SW 1271 (cell line): ENCODE measurements at places on chromosomes 5 and 9.

- no peak for DNase-seq
Measured at GRCh38 chr9:32647671-32648070, 12.2 kb upstream of the TAF1L start.

DNA sequence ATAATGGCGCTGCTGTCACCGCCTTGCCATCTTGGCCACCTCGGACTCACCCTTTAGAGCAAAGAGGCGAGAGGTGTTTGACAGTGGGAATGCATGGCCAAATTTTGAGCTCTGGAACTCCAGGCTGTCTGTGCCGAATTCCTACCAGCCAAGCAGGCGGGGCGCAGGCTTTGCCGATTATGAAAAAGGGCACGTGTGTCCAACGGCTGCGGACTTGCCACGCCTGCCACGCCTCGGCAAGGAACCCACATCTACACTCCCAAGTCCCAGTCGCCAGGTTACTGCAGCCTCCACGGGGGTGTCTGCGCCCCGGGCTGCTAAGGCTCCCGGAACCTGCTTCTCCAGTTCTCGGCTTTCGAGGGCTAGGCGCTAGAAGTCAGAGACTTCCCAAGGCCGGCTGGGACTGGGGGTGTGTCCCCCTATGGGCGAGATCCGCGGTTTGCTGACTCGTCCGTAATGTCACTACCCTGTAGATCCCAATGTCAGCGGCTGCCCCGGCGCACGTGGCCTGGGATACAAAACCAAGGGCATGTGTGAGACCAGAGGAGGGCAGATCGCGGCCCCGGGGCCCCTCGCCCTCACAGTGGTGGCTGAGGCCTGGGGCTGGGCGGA, 2.8 kb downstream of the NPR3 start:
- DNase-seq = no peak

DNA sequence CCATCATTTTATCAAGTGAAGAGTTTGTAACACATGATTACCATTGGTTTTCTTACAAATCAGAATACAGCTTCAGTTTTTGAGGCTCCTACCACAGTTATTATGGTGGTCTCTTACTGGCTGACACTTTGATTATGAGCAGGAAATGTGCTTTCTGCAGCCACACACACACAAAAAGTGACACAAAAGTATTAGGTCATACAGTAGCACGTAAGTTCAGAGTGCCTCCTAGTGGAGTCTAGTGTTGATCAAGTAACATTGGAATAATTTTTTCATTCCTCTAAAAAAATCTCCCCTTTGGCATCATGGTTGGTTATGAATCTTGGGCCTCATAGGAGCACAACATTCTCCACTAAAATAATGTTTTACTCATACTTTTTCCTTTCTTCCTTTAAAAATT, 37.6 kb downstream of the PAM start:
- no peak for DNase-seq

- DNase-seq = no peak
Measured at GRCh38 chr5:67095346-67096171, 101.0 kb downstream of the CD180 start.

- DNase-seq = no peak
Measured at GRCh38 chr5:175685701-175686350, 28.0 kb downstream of the HRH2 start.

DNA sequence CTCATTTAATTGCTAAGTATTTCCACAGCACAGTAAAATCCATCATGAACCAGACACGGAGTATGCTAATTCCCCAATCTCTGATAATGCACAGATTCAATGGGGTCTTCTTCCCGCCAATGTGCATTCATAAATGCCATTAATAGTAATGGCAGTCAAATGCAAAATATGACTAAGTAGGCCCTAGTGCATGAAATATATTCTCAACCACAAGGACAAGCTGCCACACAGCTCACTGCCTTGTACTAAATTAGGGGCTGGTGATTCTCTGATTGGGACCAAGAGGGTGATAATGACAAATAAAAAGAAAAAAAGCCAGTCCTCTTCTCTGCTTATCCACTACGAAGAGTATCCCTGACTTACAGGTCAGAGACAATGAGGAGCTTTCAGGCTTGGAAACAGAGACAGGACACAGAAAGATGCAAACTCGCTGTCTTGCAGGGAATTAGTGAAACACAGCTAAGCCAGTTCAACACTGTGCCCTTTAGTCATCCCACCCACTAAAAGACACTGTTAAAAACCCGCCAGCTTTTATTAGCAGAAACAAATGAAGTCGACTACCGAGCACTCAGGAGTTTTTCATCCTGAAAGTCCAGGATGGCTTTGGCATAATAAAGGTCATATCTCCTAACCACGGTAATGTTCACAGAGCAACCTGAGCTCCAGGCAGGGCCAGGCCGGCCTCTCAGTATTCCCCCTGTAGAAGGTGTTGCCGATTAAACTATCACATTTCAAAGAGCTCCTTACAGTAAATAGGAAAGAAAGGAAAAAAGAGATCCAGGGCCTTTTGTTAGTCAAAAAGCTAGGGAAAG, 148.1 kb downstream of the EBF1 start:
- no peak for DNase-seq

DNA sequence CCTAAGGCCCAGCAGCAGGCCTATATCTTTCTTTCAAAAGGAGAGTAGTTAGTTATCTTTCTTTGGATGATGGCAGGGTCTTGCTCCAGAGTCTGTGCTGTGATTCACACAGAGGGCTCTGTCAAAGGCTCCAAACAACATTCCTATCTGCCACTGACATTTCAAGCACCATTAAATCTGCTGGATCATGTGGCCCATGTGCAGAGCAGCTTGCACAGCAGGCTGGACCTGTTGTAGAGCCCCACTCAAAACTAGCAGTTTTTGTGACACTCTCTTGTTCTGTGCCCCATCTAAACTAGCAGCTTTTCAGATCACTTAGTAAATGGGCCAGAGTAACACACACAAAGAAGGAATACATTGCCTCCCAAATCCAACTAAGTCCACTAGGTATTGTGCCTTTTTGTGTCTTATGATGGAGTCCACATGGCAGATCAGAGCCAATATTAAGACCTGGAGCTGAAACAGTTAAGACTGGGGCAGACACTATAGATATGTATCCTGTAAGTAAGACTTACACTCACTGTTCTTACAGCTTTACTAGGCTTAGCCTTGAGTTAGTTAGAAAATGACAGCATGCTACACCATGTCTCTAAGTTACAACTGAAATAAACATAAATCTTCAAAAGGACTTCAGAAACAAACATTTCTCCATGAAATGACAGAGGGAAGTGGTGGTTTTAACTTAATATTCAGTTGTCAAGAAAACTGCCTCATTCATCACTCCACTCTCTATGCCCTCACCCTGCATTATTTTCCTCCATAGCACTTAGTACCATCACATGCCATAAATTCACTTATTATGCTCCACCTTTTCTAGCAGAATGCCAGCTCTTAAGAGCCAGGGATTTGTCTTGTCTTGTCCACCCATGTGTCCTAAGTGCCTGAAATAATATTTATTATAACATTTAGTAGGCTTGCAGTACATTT, 400.9 kb downstream of the RAB3C start:
- no peak for DNase-seq

GRCh38 chr5:80055491-80056170, 20.5 kb downstream of the THBS4 start:
- no peak for DNase-seq

GRCh38 chr5:26329562-26330189, 708.7 kb downstream of the CDH9 start:
- no peak for DNase-seq

- DNase-seq = peak; percentile 15
Measured at GRCh38 chr9:137453643-137454081, 5.5 kb downstream of the NSMF start.

DNA sequence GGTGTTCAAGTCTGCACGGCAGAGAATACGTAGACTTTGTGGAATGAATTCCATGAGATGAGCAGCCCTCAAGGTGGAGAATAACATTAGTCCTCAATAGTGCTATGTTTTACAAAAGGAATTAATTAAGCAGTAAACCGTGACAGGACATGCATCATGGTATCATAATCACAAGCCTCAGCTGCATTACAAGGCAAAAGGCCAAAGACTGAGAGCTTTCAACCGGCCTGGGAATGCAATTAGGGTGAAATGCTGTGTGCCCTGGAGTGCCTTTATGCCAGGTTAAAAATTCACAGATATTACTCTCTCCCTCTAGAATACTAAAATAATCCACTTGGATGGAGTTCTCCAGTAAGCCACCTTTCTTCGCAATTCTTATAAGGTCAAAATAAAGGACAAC, 270.6 kb downstream of the MLLT3 start:
- no peak for DNase-seq

DNA sequence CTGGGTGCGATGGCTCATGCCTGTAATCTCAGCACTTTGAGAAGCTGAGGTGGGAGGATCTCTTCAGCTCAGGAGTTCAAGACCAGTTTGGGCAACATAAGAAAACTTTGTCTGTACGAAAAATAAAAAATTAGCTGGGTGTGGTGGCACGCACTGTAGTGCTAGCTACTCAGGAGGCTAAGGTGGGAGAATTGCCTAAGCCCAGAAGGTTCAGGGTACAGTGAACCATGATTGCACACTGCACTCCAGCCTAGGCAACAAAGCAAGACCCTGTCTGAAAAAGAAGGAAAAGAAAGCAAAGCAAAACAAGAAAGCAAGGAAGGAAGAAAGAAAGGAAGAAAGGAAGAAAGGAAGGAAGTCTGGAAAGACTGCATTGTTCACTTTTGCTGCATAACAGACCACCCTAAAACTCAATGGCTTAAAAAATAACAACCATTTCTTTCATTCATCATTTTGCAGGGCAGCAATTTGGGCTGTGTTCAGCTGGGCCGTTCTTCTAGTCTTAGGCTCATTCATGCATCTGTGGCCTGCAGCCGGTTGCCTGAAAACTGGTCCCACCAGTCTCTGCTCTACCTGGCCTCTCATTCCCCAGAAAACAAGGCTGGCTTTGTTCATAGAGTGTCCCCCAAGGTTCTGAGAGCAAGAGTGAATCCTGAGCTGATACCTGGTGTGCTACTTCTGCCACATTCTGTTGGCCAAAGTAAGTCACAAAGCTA, 82.4 kb upstream of the MIER3 start:
- DNase-seq = no peak

DNA sequence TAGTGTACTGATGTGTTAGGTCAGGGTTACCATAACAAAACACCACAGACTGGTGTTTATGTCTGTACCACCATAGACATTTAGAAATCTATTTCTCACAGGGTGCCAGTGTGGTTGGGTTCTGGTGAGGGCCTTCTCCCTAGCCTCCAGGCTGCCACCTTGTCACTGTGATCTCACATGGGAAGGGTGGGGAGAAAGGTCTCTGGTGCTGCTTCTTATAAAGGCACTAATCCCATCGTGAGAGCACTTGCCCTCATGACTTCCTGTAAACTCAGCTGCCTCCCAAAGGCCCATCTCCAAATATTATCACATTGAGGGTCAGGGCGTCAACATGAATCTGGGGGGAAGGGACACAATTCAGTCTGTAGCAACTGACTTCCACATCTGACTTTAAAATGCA, 49.8 kb downstream of the PIK3R1 start:
- no peak for DNase-seq

GRCh38 chr5:150640311-150641005, at the start of gene SYNPO:
Gene SYNPO (plus strand): TSS chr5:150640660. CDS start chr5:150648276, 7,616 bp downstream.
- peak; percentile 81 for DNase-seq

DNA sequence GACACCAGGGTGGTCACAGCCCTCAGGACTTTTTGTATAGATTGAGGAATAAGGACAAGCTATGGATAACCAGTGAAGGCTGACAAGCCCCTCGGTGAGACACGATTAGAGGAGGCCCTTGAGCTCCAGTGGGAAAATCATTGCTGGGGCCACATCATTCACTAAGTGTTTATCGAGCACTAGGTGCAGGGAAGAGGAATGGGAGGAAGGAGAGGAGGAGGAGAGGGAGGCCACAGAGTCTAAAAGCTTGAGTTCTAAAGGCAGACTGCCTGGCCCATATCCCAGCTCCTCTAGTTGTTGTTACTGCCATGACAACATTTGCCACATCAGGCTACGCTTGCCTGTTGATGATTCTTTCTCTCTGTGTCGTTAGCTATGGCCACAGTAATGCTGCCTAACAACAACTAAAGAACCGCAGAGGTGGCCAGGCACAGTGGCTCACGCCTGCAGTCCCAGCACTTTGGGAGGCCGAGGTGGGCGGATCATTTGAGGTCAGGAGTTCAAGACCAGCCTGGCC, 37.6 kb downstream of the NKX2-5 start:
- DNase-seq = no peak

GRCh38 chr5:40619421-40619820, 60.3 kb upstream of the PTGER4 start:
- DNase-seq = no peak

DNA sequence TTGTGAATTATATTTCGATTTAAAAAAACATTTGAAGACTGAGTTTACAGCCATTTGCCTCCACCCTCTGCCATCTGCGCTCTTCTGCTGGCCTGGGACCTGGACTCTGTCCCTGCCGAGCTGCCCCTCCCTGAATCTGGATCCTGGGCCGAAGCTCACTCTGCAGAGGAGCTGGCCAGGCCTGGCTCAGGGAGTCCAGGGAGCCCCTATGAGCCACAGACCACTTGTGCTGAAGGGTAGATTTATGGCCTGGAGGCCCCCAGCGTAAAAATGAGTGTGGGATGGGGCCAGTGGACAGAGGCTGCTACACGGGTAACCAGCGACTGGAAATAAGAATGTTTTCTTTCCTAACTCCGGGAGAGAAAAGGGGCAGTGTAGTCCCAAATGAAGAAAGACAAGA, 129.8 kb downstream of the FGF18 start:
- no peak for DNase-seq

- no peak for DNase-seq
Measured at GRCh38 chr9:127053057-127053821, 69.2 kb downstream of the ANGPTL2 start.

GRCh38 chr9:706606-707459, 134.7 kb upstream of the DMRT1 start:
- DNase-seq = no peak

- DNase-seq = no peak
Measured at GRCh38 chr5:179488491-179488890, 61.9 kb upstream of the RUFY1 start.

DNA sequence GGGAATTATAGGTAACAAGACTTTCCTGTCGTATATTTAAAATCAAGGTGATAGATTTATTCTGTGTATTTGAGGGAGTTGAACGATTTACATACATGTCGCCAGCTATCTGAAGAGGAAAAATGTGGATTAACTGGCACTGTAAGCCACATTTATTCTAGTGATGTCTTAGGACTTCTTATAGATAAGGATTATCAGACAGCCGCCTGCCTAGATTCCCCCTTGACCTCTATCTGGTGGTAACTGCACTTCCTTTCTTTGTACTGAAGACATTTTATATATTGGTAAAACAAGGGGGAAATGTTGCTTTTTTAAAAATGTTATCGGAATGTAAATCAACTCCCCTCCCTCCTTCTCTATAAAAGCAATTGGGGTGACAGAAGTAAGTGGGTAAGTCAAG, 39.3 kb upstream of the F2RL2 start:
- no peak for DNase-seq

- no peak for DNase-seq
Measured at GRCh38 chr5:75435096-75435495, 76.3 kb downstream of the CERT1 start.

DNA sequence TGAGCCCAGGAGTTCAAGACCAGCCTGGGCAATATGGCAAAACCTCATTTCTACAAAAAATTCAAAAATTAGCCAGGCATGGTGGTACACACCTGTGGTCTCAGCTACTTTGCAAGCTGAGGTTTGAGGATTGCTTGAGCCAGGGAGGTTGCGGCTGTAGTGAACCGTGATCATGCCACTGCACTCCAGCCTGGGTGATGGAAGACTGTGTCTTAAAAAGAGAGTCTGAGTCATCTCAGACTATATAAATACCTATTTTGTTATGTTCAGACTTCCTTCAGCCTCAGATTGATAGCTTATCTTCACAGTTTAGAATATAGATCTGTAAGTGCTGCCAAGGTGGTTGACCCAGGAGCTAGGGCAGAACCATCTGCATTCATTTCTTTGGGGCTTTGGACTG, 1.6 kb upstream of the PAIP2 start:
- DNase-seq = no peak
